CD4-positive, alpha-beta T cell treated with Interleukin-17A for 4 hours (primary cell): ENCODE measurements at places on chromosomes 3 and 15.
A peak's percentile ranks its signal among the peaks of the same experiment; 100 is the strongest.

DNA sequence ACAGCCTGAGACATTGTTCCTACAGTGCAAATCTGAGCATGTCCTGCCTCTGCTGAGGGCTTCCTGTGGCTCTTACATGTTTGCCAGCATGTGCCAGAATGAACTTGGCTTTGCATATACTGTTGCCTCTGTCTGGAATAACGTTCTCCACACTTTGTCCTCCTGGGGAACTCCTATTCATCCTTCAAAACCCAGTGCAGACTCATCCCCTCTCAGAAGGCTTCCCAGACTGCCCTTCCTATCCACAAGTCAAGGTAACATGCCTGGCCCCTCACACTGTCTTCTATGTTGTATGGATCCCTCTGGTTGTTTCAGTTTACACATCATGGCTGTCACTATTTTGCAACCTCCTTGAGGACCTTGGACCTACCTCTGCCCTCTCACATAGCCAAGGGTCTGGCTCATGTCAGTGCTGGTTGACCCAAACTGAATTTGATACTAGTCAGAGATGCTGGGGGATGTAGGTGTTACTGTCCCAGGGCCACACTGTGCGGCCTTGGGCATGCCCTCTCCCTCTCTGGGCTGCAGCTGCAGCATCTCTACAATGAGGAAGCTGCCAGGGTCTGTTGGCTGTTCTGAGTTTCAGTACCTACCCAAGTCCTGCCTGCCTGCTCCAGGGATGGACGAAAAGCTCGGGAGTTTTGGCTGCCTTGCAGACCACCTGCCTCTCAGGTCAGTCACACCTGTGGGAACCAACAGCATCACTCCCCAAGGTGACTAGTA, 29.0 kb upstream of the TSPAN3 start:
- DNase-seq: no peak

GRCh38 chr3:71551311-71551919, 32.1 kb downstream of the FOXP1 start:
- DNase-seq: no peak

DNA sequence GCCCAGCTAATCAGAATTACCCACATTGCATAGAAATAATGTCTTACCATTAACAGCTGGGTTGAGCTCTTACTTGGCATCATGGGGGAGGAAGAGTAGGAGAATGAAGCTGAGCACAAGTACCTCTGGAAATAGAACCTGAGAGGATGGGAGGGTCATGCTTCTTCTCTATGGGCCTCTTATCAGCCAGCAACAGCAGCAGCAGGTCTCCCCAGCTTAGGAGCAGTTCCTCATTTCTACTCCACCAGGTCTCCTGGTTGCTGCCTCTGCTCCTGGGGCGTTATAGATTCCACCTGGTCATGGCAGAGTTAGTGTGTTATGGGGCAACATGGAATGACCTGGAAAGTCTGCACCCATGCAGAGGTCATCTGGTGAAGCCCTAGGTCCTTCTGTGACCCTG, 3.4 kb downstream of the FSD2 start:
- DNase-seq: no peak

GRCh38 chr3:114608293-114608692, 314.5 kb downstream of the TIGIT start:
- no peak for DNase-seq

- no peak for DNase-seq
Observed at GRCh38 chr15:71781179-71781964, 29.0 kb upstream of the NR2E3 start.

GRCh38 chr3:107718547-107718946, 195.8 kb downstream of the BBX start:
- no peak for DNase-seq

- DNase-seq: peak; percentile 24
Observed at GRCh38 chr15:98177966-98178592, 217.6 kb downstream of the ARRDC4 start.

- DNase-seq: no peak
Observed at GRCh38 chr3:41120460-41120859, 78.8 kb upstream of the CTNNB1 start.

DNA sequence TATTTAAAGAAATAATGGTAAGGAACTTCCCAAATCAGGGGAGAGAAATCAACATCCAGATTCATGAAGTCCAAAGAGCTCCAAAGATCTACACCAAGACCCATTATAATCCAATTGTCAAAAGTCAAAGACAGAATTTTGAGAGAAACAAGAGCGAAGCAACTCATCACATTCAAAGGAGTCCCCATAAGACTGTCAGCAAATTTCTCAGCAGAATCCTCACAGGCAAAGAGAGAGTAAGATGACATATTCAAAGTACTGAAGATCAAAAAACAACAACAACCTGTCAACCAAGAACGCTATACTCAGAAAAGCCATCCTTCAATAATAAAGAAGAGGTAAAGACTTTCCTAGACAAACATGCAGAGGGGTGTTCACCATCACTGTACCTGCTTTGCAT, 342.1 kb downstream of the TIGIT start:
- DNase-seq: no peak

- DNase-seq: no peak
Observed at GRCh38 chr15:45802140-45802539, 167.3 kb downstream of the SQOR start.

GRCh38 chr3:56076746-56077145, 391.5 kb downstream of the ERC2 start:
- DNase-seq: no peak

DNA sequence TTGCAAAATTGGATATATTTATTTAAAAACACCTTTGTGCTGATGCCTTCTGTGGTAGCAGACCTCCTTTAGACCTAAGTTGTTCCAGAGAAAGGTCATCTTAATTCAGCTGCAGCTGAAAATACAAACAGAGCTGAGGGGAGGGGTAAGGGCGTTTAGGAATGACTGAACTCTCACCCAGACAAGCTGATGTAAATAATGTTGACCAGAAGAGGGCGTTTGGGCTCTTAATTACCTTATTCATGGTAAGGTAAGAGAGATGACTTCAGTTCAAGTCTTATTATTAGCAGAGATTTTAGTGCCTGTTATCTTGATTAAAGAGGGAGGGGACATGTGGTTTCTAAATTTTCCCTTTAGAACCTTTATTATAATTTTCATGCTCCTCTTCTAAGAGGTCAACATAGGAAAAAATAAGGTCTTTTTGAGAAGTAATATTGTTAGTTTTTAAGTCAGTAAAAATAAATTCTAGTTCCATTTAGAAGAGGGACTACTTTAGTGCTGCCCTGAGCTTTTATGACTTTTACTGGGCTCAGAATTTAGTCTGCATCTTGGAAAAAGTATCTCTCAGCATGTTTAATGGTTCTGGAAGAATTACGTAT, 46.3 kb downstream of the GPR171 start:
- peak; percentile 36 for DNase-seq

DNA sequence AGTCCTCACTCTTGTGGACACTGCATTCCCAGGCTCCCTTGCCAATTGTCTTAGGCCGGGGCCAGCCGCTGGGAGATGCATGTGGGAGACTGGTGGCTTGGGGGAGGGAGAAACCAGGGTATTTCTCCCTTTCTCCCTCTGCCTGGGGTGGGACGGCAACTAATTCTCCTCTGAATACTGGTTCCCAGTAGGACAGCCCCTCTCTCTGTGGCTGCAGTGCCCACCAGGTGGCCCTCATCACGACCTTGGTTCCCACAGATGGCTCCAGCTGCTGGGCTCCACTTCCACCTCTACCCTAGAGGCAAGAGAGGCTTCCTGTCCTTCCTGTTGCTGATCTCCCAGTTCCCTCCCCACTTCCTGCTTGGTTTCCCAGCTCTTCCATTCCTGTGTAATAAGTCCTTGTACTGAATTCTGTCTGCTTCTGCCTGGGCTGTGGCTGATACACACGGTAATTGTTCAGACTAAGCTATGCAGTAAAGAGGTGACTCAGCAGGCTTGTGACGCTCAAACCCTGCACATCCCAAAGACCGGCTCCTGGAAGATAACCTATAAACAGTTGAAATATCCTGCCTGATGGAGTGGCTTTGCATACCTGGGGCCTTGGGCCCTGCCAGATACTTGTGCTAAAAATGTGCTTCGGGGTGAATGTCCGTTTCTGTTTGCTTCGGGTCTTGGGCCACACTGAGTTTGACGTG, 20.4 kb upstream of the COPG1 start:
- no peak for DNase-seq

DNA sequence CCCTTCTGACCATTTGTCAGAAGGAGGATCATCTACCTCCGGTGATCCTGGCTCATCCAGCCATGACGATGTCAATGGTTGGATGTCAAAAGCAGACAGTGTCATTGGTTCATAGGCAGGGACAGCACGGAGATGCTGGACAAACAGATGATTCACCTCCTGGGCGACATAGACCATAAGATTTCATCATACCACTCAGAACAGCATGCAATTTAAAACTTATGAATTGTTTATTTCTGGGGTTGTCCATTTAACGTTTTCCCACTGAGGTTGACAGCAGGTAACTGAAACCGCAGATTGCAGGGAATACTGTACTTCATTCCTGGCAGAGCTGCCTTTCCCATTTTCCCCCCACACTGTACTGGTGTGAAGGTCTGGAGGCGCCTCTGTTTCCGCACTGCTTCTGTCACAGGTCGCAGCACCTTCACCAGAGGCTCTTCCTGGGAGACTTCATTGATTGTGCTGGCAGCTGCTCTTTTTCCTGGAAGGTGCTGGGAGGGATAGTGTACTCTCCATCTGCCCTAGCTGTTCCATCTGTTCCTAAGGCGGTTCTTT, 32.5 kb upstream of the TMOD3 start:
- DNase-seq: no peak

GRCh38 chr3:128782282-128783146, 56.5 kb downstream of the RAB7A start:
- no peak for DNase-seq

GRCh38 chr3:124845406-124845805, 41.8 kb downstream of the ITGB5 start:
- no peak for DNase-seq

DNA sequence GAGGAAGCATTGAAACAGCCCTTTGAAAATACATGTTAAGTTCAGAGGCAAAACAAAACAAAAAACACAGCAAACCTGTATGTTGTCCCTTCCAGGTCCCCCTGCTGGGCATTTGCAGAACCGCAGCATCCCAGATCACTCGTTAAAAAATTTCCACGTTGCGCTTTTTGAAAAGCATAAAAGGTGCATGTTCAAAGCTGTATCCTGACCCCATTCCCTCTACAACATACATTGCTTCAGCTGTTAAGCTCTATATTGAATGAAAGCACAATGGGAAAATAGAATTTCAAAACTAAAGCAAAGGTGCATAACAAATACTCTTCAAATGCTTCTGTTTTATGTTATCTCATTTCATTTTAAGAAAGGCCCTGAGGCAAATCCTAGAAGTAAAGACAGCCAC, 328.3 kb downstream of the THSD4 start:
- peak; percentile 29 for DNase-seq

GRCh38 chr3:166484470-166484869, 647.2 kb upstream of the BCHE start:
- no peak for DNase-seq

GRCh38 chr3:54954022-54954421, 26.2 kb upstream of the LRTM1 start:
- no peak for DNase-seq

GRCh38 chr3:18051306-18051705, 308.9 kb upstream of the TBC1D5 start:
- no peak for DNase-seq

GRCh38 chr3:125958511-125959316, 10.3 kb upstream of the ROPN1B start:
- no peak for DNase-seq

DNA sequence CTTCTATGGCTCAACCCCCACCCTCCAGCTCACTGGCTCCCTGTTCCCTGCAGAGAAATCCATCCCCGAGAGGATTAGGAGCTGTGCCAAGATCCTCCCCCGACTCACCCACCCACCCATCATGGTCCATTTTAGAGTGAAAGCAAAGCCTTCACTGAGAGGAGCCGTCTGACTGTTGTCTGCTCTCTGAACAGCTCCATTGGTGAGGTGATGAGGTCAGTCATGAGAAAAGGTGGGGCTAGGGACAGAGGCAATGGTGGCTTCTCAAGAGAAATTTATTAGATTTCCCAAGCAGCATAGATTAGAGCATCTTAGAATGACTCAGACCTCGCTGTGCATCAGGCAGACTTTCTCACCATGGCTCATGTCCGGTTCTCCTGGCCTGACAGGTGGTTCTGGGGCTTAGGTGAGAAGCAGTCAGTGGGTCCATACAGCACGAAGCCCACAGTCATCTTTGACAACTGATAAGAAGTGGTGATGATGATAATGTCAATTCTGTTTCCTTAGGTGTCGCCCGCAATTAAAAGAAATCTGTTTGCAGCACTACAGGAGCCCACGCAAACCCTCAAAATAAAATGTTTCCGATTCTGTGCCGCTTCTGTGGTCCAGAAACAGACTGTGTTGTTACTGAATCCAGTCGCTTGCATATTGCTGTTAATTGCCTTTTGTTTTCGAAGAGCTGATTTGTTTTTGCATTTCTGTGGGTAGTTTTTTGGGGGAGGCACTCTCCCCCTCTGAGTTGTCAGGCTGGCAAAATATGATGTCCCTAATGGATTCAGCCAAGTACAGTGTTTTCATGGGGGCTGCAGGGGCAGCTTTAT, 24.8 kb upstream of the RHO start:
- DNase-seq: no peak

DNA sequence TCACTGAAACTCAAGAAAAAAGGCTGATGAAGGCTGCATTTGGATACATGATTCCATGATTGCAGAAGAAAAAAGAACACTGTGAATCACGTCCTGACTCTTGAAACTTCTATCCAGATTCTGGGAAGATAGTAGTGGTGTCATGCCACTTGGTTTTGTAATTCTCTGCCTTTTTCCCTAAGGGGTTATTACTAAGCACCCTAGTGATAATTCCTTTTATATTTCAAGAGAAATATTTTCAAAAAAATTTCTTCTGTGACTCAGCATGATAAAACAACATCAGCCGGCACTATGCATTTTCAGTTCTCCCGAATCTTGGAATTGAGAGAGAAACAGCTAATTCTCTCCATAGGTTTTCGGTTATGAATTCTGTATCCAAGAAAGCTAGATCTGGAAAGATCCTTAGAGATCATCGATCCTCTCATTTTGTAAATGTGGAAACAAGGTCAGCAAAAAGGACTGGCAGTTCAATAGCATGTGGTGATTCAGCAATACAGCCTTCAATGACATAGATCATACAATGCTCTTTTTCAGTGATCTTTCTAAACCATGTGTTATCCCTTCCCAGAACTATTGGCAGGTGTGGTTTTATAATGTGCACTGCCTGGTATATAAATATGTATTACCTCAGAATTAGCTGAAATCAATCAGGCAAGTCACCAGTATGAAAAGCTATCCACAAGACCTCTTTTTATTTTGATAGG, 42.6 kb upstream of the TP63 start:
- DNase-seq: no peak

DNA sequence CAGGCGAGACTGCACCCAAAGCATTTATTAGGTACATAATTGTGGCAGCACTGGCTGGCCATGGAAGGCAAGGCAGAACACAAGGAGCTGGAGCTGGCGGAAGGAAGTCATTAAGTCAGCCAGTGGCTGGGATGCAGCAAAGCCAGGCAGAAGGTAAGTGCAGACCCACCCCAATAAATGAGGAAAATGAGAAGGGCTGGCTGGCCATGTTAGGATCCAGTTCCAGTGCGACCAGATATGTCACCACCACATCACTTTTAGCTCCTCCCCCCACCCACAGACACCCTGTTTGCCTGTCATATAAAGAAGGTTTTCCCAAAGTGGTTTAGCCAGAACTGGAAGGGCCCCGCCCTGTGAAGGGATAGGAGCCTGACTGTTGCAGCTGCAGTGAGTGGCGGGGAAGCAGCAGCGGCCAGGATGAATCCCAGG, at the start of gene FURIN:
TSS of gene FURIN (plus strand) at position 328 of the 429 bp plus-strand sequence. CDS start 7,153 bp downstream, outside the sequence.
- peak; percentile 3 for DNase-seq

GRCh38 chr3:183359036-183359435, 69.4 kb downstream of the MCF2L2 start:
- no peak for DNase-seq

GRCh38 chr3:71991681-71992080, 206.7 kb upstream of the PROK2 start:
- no peak for DNase-seq
